ENCODE measurements at places on chromosomes 16 and 17. TPM values are rescaled to one million over a fixed set of nuclear protein-coding genes. Genes with fewer than 3 reads are reported as not detected.

DNA sequence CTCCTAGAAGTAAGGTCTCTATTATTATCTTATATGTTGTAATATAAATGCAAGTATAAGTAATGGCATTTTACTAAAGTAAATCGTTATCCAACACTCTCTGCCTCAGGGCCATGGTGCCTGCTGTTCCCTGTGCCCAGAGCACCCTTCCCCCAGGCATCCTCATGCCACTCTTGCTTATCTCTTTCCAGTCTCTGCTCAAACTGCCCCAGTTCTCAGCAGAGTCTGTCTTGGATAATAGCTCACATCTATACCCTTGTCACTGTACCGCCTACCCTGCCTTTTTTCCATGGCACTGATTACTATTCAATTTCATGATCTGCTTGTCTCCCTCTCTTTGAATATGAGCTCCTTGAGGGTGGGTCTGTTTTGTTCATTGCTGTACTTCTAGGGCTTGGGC, 31.7 kb downstream of the CDH1 start:
- DNase-seq: no peak

- no peak for DNase-seq
Observed at GRCh38 chr17:48134912-48135480, 27.4 kb downstream of the SNX11 start.

DNA sequence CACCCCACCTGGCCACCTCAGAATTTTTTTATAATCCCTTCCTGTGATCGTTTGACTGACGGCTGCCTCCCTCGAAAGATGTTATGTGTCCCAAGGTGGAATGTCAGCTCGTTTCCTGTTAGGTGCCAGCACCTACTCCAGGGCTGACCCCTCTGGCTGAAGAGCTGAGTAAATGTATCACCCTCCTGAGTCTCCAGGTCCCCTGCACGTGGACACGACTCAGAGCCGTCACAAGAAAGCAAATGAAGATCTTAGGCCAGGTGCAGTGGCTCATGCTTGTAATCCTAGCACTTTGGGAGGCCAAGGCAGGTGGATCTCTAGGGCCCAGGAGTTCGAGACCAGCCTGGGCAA, 273.2 kb downstream of the C16orf95 start:
- DNase-seq: no peak

Gene LDHD
- 6.5 TPM for polyA plus RNA-seq

DNA sequence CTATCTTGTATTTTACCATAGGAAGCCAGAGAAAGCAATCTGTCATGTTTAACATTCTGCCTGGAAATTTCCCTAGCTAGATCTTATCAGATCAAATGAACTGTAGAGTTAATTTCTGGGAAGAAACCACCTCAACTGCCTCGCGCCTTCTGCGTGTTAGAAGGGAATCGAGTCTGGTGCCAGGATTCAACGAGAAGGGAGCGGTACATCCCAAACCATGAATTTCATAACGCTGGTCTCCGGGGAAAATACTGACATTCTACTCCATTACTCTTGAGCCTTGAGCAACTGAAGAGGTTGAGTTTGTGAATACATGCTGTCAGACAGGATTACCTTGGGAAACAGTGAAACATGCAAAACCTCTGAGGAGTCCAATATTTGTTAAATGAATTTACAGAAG, 35.2 kb downstream of the MPHOSPH6 start:
- DNase-seq: no peak

- no peak for DNase-seq
Observed at GRCh38 chr17:8353736-8354135, 14.1 kb downstream of the ODF4 start.

Gene NRN1L
- 0.30 TPM for polyA plus RNA-seq
